ENCODE measurements at places on chromosomes 13 and 19. TPM values are rescaled to one million over a fixed set of nuclear protein-coding genes. Genes with fewer than 3 reads are reported as not detected.

Gene CCL25
- not detected for total RNA-seq

Gene PEX11G
- 1.7 TPM for total RNA-seq

Gene ARHGAP45
- total RNA-seq: 18.3 TPM

Gene ZNF224
- 12.4 TPM for total RNA-seq

Gene MAP3K10
- 24.5 TPM for total RNA-seq

Gene IZUMO4
- 2.5 TPM for total RNA-seq

Gene SHISA7
- total RNA-seq: 0.13 TPM

Gene MZT1
- 5.1 TPM for total RNA-seq

Gene RNF17
- total RNA-seq: not detected

Gene OR7A5
- 0.52 TPM for total RNA-seq

GRCh38 chr13:109160887-109161669 is 531.7 kb downstream of the MYO16 start:
- H3K36me3 ChIP-seq: no peaks in the 10 kb centered on the region
- H3K27me3 ChIP-seq: no peaks in the 10 kb centered on the region
- H3K4me3 ChIP-seq: no peak overlapping the region
- peak; percentile 60 for DNase-seq
- peaks cover 25% of the 10 kb centered on the region for H3K4me1 ChIP-seq

DNA sequence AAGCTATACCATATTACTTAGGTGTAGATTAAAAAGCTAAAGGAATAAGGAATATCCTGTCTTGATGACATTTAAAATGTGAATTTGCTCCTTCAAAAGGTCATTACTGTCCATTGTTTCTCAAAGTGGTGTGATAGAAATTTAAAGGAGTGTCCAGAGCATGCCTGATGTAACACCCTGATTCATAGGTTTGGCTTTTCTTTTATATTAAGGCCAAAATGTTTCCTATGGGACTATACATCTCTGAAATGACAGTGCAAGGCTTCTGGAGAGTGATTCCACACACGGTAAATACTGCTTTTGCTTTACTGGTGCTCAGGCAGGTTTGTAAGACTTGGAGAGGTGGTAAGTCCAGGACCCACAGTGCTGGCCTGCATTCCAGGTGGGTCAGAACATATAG is 289.9 kb downstream of the RFC3 start:
- H3K27me3 ChIP-seq: no peaks in the 10 kb centered on the region
- DNase-seq: no peak
- H3K4me3 ChIP-seq: no peak overlapping the region
- no peak overlapping the region for H3K27ac ChIP-seq
- H3K4me1 ChIP-seq: no peaks in the 10 kb centered on the region
- H3K36me3 ChIP-seq: no peaks in the 10 kb centered on the region

DNA sequence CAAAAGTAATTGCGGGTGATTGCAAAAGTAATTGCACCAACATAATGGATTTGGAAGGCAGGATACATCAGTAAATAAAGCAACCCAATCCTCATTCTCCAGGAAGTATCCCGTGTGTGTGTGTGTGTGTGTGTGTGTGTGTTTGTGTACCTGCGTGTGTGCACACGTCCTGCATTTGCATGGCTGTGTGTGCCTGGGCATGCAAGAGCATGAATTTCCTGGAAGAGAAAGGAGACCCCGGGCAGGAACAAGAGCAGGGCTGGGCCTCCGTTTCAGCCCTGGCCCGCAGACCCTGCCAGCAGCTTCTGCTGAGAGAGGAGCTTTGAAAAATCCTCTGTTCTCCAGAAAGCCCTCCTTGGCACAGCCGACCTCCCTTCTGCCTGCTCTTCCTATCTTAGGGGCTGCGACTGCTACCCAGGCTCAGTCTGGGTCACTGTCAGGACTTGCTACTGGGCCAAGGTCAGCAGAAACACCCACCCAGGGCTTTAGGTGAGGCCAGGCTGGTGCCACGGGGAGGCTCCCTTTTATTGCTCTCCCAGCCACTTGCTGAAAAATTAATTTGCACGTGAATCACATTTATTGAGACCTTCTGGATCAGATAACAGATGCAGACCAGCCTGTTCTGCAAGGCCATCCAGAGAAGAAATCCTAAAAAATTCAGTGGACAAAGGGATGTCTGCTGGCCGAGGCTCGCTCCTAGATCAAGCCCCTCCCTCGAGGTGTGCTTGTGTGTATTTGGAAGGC is 258.3 kb downstream of the ZNF536 start:
- H3K4me1 ChIP-seq: no peaks in the 10 kb centered on the region
- H3K27ac ChIP-seq: no peak overlapping the region
- no peaks in the 10 kb centered on the region for H3K36me3 ChIP-seq
- no peak overlapping the region for H3K4me3 ChIP-seq
- peak; percentile 74 for DNase-seq
- peaks cover 8% of the 10 kb centered on the region for H3K27me3 ChIP-seq

DNA sequence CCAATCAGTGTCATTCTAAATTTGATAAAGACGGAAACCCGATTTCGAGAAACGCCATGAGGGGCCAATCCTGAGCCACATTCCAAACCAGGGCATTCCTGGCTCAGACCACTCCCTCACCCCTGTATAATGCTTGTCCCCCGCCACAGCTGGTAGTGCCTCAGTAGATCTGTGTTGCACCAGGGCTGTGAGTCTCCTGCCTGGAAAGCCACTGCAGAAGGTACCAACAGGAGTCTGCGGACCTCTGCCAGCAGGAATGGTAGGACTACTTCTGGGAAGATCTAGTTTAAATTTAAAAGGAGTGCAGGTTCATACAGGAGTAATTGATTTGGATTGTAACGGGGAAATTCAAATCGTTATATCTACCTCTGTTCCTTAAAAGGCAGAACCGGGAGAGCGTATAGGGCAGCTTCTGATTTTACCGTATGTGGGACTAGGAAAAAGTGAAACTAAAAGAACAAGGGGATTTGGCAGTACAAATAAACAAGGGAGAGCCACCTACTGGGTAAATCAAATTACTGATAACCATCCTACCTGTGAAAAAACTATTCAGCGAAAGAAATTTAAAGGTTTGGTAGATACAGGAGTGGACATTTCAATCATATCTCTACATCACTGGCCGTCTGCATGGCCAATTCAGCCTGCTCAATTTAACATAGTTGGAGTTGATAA is 20.8 kb upstream of the ZNF266 start:
- H3K27ac ChIP-seq: no peak overlapping the region
- no peak overlapping the region for H3K4me3 ChIP-seq
- no peaks in the 10 kb centered on the region for H3K36me3 ChIP-seq
- no peaks in the 10 kb centered on the region for H3K27me3 ChIP-seq
- H3K4me1 ChIP-seq: no peaks in the 10 kb centered on the region
- DNase-seq: no peak

GRCh38 chr13:59584761-59585670 is 578.7 kb downstream of the DIAPH3 start:
- DNase-seq: no peak
- no peak overlapping the region for H3K27ac ChIP-seq
- no peaks in the 10 kb centered on the region for H3K4me1 ChIP-seq
- no peaks in the 10 kb centered on the region for H3K36me3 ChIP-seq
- no peaks in the 10 kb centered on the region for H3K27me3 ChIP-seq

- DNase-seq: no peak
- no peak overlapping the region for H3K27ac ChIP-seq
- no peaks in the 10 kb centered on the region for H3K27me3 ChIP-seq
- no peaks in the 10 kb centered on the region for H3K36me3 ChIP-seq
- H3K4me1 ChIP-seq: no peaks in the 10 kb centered on the region
These were observed 185.2 kb upstream of the OBI1 start for GRCh38 chr13:78844106-78844505.

DNA sequence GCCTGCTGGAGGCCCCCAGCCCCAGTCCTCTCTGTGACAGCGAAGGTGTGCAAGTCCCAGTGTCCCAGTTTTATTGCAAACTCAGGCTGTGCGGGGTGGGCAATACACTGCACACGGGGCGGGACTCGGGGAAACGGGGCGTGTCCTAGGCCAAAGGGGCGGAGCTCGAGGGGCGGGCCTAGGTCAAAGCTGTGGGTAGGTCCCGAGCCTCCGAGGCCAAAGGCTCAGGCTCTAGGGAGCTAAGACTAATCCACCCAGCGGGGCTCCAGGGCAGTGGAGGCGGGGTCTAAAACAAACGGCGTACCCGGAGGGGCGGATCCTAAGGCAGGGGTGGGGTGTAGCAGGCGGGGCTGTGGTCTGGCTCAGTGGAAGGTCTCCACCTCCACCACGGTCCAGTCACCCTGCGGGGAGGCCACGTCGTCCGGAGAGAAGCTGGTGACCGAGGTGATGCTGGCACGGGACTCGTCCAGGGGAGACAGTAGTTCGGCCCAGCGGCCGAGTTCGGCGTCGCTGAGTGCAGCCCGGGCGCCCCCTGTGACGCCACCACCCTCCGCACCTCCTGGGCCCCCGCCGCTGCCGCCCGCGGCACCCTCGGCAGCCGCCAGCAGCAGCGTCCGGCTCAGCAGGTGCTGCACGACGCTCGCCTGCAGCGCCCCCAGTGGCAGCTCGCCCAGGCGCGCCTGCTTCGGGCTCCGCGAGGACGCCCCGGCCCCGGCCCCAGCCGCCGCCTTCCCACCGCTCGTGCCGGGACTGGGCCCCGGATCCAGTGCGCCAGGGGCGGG is 5.3 kb downstream of the PRR36 start:
- H3K36me3 ChIP-seq: peaks cover 3% of the 10 kb centered on the region
- peaks cover 46% of the 10 kb centered on the region for H3K4me1 ChIP-seq
- peaks cover 72% of the 10 kb centered on the region for H3K27me3 ChIP-seq
- peak overlapping the region; percentile 53 for H3K4me3 ChIP-seq

GRCh38 chr19:15280048-15280725 is 47.9 kb upstream of the EPHX3 start:
- H3K36me3 ChIP-seq: no peaks in the 10 kb centered on the region
- no peaks in the 10 kb centered on the region for H3K27me3 ChIP-seq
- H3K4me1 ChIP-seq: peaks cover 100% of the 10 kb centered on the region
- DNase-seq: no peak
- peak overlapping the region; percentile 68 for H3K27ac ChIP-seq

GRCh38 chr13:74758188-74758587 is 624.0 kb upstream of the KLF12 start:
- no peak overlapping the region for H3K4me3 ChIP-seq
- no peak for DNase-seq
- no peaks in the 10 kb centered on the region for H3K36me3 ChIP-seq
- no peaks in the 10 kb centered on the region for H3K27me3 ChIP-seq
- H3K4me1 ChIP-seq: no peaks in the 10 kb centered on the region

DNA sequence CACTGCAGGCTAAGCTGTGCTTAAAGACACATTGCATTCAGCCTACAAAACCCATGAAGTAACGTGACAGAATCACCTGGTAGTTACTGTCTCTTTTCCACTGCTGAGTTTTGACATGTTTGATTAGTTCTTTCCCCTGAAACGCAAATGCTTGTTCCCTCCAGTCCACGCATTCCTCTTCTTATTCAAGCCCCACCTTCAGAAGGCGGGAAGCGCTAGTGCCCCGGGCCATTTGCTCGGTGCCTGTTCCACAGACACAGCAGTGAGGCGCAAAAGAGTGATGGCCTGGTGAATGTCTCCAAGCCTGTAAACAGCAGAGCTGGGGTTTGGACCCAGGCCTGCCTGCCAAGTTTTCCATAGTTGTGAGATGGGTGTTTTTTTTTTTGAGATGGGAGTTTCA is 10.9 kb downstream of the ACP4 start:
- no peaks in the 10 kb centered on the region for H3K27me3 ChIP-seq
- no peak for DNase-seq
- peaks cover 30% of the 10 kb centered on the region for H3K4me1 ChIP-seq
- H3K4me3 ChIP-seq: no peak overlapping the region
- peaks cover 17% of the 10 kb centered on the region for H3K36me3 ChIP-seq

DNA sequence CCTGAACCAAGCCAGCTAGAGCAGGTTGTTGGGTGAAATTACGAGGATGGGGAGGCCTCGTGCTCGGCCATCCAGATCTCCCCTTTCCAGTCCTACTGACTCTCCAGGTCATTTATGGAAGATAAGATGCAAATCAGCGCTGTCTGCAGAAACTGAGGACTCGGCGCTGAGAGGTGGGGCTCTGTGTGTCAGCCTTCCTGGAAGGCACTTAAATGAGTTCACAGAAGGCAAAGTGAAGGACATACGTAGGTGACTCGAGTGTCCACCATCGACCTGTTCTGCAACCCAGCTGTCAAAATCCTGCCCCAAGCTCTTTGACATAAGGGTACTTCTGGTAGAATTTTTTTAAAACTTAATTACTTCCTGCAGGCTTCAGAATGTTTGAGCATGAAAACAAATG is 86.4 kb downstream of the RAB20 start:
- H3K4me3 ChIP-seq: no peak overlapping the region
- no peak for DNase-seq
- H3K27me3 ChIP-seq: no peaks in the 10 kb centered on the region
- H3K4me1 ChIP-seq: peaks cover 19% of the 10 kb centered on the region

GRCh38 chr13:97986835-97987234 is 33.4 kb downstream of the IPO5 start:
- no peaks in the 10 kb centered on the region for H3K27me3 ChIP-seq
- no peaks in the 10 kb centered on the region for H3K4me1 ChIP-seq
- no peak overlapping the region for H3K27ac ChIP-seq
- H3K36me3 ChIP-seq: peaks cover 59% of the 10 kb centered on the region
- H3K4me3 ChIP-seq: no peak overlapping the region

DNA sequence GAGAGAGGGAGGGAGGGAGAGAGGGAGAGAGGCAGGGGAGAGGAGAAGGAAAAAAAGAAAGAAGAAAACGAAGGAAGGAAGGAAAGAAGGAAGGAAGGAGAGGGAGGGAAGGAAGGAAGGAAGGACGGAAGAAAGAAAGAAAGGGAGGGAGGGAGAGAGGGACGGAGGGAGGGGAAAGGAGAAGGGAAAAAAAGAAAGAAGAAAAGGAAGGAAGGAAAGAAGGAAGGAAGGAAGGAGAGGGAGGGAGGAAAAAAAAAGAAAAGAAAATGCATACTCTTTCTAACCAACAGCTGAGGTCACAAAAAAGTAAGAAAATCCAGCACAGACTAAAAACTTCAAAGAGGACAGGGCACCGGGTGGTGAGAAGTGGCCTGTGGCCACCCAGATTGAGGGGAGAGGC is 109.7 kb downstream of the GNG7 start:
- H3K4me3 ChIP-seq: no peak overlapping the region
- H3K36me3 ChIP-seq: no peaks in the 10 kb centered on the region
- no peak for DNase-seq
- H3K4me1 ChIP-seq: peaks cover 9% of the 10 kb centered on the region
- no peak overlapping the region for H3K27ac ChIP-seq
- H3K27me3 ChIP-seq: no peaks in the 10 kb centered on the region

DNA sequence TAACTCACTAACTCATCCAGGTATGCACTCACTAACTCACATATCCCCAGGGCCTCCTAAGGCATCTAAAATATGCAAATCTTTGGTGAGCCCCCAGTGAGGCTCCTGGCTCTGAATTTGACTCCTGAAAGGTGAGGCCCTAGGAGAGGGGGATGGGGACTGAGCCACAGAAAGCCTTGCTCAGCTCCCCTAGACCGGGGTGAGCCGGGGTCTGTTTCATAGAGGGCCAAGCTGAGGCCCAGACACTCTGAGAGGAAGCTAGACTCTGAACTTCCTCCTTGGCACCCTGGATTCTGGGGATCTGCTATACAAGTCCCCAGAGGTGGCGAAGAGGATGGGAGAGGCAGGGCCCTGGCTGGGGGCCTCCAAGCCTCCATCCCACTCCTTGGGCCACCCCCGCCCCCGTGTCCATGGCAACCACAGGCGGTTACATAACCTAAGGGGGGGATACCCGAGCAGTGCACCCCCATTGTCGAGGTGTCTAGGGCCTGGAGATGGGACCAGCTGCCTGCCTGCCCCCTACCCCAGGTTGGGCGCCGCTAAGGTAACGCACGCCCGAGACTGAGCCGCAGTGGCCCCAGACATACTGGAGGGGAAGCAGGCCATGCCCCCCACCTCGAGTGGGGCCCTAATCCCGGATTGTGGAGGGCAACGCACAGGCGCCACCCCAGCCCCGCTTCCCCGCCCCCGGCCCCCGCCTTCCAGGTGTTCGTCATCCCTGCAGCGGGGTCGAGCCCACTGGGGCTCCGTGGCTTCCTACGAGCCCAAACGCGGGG is 646 bp downstream of the ABHD8 start:
- no peak for DNase-seq
- peak overlapping the region; percentile 91 for H3K4me3 ChIP-seq
- H3K36me3 ChIP-seq: peaks cover 19% of the 10 kb centered on the region
- peaks cover 9% of the 10 kb centered on the region for H3K27me3 ChIP-seq
- H3K27ac ChIP-seq: peak overlapping the region; percentile 90
- H3K4me1 ChIP-seq: peaks cover 61% of the 10 kb centered on the region
